RPMI7951 (cell line): ENCODE measurements at places on chromosomes 3 and 15.

DNA sequence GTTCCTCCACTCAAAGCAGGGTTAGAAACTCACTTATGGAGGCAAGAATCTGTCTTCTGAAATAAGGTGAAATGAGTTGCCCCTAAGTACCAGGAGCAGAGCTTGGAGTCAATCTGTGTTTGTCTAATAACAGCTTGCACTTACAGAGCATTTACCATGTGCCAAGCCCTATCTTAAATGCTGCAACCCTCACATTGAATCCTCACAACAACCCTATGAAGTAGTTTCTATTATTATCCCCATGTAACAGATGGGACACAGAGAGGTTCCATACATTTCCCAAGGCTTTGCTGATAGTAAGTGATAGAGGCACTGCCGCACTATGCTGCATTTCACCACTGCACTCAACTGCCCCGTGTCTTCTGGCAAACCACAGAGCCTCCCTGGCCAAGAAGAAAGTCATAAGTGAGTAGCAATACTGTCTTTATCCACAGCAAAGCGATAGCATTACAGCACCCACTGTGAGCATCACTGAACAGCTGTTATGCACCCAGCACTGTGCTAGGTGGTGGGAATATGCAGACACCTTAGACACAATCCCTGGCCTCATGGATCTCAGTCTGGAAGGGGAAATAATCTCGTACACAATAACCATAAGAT lies 141.5 kb downstream of the SSR3 start:
- DNase-seq = no peak

DNA sequence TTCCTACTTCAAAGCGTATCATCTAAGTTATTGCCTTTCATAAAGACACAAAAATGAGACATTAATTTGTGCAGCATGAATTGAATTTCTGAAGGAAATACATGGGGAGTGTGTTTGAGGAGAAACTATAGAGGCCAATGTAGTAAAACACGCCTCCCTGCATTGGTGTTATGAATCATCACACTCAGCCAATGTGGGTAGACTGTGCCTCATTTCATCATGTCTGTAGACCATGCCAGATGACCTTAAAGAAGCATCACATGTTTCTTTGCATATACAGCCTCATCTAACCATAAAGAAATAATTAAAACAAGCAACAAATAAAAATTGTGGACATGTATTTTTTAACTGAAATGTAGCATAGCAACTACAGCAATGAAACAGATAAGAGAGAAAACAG lies 486.0 kb upstream of the ADAMTS9 start:
- DNase-seq = no peak

DNA sequence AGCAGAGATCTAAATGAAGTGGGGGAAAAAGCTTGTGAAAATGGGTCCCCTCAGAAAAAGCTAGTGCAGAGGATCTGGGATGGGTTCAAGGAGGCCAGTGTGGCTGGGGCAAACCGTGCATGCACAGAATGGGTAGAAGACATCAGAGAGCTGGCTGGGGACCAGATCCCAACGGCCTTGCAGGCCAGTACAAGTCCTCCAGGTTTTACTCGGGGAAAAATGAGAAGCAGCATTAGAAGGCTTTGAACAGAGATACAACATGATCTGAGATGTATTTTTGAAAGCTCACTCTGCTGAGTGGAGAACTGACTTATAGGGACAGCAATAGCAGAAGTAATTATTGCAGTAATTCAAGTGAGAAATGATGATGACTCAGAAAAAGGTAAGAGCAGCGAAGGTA lies 114.5 kb downstream of the HERC1 start:
- DNase-seq = no peak

- no peak for DNase-seq
Observed at GRCh38 chr15:64912379-64913325, 950 bp downstream of the ANKDD1A start.

DNA sequence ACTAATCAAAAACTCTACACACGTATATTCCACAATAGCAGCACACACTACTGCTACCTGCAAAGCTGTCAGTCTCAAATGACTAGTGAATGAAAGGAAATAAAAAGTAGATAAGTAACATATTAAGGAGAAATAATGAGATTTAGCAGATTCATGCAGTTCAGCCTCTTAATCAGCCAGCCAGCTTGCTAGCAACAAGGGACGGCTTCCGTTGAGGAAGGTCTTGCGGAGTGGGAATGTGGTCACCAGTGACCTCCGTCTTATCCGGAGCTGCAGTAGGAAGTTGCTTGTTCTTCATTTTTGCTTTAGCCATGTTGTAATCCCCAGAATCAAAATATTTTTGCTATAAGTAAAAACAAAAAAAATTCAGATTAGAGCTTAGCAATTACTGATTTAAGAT lies 17.1 kb downstream of the ARPP19 start:
- DNase-seq = no peak

DNA sequence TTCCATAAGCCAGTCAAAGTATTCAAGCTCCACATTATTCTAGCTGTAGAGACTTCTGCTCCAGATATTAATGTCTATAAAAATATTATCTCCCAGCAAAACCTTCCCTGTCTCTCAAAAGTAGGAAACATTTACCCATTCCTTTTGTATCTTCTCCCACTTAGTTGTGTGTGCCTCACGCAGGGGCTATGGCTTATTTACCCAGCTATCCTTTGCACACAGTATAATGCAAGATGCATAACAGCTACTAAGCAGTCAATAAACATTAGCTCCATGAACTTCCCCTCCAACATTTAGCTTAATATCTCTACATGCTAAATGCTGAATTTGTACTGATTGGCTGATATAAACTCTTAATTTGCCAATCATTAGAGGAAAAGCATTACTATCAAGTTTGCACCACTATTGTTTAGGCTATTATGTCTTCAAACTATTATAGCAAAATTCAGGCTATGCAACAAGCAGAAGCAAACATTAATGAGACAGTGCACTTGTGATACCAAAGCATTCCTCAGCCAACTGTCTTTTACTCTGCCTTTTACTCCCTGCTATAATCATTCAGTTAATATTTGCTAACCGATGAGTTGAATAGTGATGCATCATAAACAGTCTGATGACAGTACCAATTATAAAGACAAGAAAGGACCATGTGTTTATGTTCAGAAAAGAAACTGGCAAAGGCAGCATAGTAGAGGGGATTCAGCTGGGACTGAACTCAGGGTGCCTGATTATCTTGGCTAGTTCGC lies 81.2 kb downstream of the PLCH1 start:
- DNase-seq = no peak

DNA sequence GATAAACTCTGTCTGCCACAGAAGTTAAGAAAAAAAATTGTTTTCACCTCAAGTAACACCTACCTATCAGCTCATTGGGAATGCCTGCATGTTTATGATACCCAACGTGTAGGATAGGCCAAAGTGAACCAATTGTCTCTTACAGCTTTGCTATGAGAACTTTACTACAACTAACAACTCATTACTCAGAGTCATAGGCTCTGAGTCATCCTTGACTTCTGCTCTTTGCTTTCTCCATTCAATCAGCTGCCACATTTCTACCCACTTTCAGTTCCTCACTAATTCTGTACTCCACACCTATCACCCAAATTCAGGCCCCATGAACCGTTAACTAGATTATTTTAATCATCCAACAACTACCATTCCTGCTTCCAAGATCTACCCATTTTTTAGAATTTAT lies 843.9 kb downstream of the TUSC7 start:
- DNase-seq = no peak

DNA sequence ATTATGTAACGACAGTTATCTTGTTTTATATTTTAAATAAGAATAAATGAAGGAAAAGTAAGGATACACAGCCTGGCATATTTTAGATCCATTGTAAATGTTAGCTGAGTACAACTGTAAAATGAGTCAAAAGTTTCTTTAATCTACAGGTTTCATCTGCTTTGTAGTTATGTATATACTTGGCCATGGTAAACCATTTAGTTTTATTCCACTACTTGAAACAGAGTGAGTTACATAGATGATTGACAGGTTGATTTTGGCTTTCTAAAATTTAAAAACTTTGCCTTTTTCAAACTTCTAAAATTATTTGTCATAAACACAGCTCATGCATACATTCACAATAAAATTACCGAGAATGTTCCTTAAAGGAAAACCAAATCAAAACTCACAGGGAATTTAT lies 371.2 kb downstream of the ROBO1 start:
- DNase-seq = no peak

GRCh38 chr3:194930377-194931204 lies 244.9 kb downstream of the FAM43A start:
- peak; percentile 80 for DNase-seq

DNA sequence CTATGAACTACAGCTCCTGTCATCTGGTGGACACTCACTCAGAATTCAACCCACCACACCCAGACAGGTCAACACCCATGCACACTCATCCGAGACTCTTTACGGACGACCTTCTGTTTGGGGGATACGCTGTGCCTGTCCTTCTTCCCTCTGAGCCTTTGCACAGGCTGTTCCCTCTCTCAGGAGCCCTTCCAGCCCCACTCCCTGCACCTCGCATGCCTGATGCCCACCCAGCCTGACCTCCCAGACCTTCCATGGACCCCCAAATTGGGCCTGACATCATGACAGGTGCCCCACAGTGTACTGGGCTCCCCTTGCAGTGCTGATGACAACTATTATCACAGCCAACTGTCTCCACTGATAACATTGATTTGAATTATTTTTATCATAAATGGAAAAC lies 135.8 kb downstream of the NSMCE3 start:
- no peak for DNase-seq

DNA sequence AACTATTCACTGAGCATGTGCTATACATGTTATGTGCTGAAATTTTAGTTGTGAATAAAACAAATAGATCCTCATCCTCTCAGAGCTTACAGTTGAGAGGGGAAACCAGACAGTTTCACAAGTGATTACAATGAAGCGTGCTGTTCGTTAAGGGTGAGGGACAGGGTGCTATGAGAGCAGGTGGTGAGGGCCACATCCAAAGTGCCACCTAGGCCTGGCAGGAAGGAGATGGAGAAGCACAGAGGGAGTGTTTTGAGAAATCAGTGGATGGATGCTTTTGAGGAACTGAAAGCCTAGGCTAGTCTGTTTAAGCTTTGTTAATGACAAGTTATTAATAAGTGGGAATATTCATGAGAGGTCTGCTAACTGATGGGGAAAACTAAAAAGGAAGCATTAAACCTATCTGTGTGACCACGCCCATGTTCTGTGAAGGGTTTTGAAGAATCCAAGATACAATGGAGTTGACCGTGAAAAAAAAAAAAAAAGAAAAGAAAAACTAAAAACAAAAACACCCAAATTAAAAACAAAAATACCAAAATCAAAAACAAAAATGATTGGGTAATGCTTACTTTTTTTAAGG lies 7.3 kb downstream of the MCTP2 start:
- no peak for DNase-seq

DNA sequence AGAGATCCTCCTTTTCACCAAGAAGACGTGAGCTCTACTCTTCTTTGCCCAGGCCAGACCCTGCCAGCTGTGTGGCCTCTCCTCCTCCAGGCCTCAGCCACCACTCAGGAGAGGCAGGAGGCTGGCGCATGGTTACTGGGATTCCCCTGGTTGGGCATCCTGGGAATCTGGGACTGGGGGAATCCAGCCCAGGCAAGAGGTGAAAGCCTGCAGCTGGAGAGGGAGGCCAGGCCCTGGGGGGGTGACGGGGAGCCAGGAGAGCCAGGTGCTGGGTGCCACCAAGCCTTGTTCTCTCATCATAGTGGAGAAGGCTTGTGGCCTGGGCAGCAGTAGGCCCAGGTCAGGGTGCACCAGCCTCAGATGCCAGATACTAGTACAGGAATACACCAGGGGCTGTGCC lies 6.2 kb downstream of the CCDC9B start:
- DNase-seq = no peak

GRCh38 chr15:60634815-60635214 lies 155.9 kb upstream of the ICE2 start:
- DNase-seq = no peak

DNA sequence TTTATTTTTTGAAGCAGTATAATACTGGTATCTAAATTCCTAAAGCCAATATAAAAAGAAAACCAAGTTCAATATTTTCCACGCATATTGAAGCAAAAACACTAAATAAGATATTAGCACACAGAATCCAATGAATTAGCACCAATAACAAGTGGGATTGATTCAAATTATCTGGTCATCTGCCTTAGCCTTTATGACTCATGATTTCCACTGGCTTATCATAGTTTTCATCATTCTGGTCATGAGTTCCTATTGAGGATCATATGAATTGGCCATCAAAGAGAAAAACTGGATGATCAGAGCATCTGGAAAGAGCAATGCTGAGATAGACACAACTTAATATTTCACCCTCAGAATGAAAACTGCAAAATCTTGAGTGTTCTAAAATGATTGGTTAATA lies 809.9 kb downstream of the MCTP2 start:
- peak; percentile 22 for DNase-seq

DNA sequence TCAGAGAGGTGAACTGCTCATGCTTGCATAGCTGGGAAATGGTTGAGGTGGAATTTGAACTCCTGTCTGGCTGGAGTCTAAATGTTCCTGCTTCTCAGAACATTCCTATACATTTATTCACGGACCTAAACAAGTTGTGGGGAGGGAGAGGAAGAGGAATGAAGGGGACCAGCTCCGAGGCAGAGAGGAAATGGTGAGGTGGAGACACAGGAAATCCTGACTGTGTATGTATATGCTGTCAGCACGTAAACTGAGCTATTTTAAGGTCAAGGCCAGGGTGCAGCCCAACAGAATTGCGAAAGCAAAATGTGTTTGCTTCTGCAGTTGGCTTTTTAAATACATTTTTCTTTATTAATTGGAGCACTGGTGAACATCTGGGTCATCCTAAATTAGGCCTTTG lies 74.1 kb upstream of the POMGNT2 start:
- peak; percentile 34 for DNase-seq

- no peak for DNase-seq
Observed at GRCh38 chr15:23570486-23570885, 5.0 kb downstream of the MKRN3 start.

GRCh38 chr3:53544357-53544756 lies 49.9 kb downstream of the CACNA1D start:
- no peak for DNase-seq

DNA sequence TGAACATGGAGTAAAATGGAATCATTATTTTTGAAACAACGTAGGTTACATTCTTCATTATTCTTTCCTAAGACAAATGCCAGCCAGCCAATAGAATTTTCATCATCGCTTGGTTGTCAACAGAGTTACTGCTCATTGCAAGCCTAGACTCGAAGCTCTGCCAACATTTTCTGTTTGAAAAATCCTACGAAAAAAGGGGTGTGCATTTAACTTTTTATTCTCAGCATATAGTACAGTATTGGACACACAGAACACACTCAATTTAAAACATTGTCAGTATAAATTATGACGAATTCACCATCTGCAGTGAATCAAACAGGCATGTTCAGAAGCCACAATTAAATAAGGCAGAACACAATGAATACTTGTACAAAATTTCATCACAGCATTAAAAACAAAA lies 232.1 kb downstream of the NR1D2 start:
- DNase-seq = no peak

DNA sequence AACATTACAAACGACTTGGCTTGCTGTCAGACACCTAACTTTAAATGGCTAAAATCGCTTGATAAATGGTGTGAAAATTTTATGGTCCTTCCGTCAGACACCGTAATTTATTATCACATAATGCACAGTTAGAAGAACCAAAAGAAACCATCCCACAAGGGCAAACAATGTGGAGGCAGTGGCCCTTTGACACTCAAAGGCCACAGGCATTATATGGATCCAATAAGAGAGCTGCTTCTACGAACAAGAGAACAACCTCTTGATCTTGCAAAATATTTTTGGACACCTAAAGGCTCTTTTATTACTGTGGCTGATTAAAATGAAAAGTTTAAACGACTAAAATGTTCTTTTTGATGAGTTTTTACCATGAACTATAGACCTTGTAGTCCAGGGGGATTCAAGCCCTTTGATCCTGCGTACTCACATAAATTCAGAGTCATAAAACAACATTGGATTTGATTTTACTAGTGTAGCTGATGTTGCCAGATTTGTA lies 202.8 kb downstream of the FMN1 start:
- no peak for DNase-seq

- DNase-seq = peak; percentile 16
Observed at GRCh38 chr15:82870727-82871320, 61.4 kb downstream of the WHAMM start.
